ENCODE measurements at places on chromosomes 4 and X.

DNA sequence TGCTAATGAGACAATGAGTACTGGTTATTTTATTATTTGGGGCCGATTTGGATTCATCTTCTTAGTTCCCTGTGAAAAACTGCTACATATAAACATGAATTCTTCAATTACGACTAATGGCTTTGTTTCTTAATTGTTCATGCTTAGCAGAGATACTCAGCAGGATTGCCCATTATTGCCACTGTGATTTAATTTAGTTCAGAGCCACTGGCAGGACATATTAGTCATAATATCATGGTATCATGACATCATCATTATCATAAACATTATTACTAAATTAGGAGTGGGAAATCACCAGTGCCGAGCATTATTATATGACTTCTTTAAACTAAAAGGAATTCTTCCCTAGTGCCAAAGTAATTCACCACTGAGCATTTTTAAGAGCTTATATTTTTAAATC is 201.4 kb downstream of the SPOCK3 start:
- no peak for DNase-seq

DNA sequence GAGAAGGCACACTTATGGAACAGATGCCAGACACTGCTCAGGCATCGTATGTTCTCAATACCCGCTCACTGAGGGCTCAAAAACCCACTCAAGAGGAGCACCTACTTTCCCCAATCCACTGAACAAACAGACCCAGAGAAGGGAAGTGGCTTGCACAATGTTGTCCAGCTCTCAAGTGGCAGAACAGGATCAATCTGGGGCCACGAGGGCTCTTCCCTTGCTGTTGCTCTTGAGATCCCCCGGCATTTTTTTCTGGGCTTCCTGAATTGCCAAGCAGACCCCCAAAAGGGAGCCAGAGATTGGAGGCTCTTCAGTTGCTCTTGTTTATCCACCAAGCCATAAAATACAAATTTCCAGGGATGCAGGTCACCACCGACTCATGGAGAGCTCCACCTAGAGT is 35.7 kb downstream of the IDS start:
- no peak for DNase-seq

DNA sequence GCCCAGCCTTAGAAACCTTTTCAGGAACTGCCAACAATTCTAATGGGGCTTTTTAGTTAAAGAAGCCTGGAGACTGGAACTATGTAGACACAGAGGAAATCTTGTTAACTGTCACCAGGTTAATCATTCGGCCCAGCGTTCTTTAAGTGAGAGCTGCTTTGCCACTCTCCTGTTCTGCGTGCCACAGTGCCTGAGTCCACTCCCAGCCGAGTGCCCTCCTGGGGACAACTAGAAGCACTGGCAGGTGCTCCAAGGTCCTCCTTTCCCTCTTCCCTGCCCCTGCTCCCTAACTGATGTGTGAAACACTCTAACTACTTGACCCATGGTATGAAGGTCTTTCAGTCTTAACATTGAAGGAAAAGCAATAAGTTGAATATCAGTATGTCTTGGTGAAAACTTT is 151.2 kb upstream of the TLL1 start:
- no peak for DNase-seq

DNA sequence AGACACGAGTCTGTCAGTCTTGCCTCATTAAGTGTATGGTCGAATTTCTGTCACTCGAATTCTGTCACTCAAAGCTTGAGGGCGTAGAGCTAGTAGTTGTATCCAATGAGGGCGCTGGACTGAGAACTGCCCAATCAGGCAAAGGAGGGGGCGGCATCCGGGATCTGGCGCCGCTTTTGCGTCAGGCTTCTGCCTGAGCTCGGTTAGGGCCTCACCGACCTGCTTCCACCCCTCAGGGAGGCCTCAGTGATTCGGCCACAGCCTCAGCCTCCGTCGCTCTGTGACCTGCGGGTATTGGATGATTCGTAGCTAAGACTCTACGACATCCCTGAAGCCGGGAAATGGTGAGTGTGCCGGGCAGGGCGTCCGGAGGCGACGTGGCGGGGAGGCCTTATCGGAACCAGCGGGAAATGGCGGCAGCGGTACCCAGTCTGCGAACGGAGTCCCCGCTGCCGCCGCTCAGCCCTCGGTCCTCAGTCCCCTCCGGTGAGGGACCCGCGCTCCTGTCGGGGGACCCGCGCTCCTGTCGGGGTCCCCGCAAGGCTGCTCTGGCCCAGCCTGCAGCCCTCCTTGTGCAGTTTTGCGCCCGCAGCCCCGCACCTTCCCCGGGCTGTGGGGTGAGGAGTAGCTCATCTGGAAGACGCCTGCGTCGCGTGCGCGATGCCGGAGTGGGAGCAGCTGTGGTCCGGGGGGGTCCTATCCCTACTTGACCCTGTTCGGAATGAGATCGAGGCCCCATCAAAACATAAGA is 88.3 kb downstream of the ZNF718 start:
- peak; percentile 91 for DNase-seq

- no peak for DNase-seq
Measured at GRCh38 chr4:113955948-113956347, 23.5 kb downstream of the ARSJ start.

DNA sequence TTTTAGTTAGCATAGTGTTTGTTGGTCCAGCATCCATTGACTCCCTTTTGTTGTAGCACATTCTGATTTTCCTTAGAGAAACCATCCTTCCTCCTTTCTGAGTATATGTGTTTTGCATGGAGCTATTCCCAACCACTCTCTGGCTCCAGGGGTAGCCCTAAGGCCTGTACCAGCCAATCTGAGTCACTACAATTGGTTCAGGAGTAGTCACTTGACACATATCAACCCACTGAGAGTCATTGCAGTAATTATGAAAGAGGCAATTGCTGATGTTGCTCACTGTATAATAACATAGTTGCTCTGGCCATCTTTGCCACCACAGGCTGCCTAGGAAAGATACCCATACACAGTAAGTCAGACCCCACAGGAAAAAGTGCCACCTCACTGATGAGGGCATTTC is 71.2 kb upstream of the GRID2 start:
- DNase-seq: no peak

DNA sequence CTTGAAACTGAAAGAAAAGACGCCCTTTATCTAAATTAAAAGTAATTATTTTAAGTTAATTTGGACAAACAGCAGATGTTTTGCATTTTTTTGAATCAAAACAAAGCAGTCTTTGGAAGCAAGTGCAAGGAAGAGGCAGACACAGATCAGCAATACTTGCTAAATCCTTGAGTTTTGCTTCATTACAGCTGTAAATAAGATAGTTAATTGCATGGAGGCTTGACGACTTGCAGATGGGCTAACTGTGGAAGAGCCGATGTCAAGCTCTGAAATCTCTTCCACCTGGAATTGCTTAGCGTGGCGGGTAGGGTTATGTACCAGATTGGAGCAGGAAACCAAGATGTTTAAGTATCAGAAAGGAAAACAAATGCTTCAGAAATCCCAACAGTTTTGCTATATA is 148.8 kb downstream of the POLA1 start:
- DNase-seq: no peak

GRCh38 chrX:103498786-103499185 is 20.5 kb downstream of the RAB40A start:
- no peak for DNase-seq

- DNase-seq: no peak
Measured at GRCh38 chr4:32435308-32435707, 1715.1 kb downstream of the PCDH7 start.

DNA sequence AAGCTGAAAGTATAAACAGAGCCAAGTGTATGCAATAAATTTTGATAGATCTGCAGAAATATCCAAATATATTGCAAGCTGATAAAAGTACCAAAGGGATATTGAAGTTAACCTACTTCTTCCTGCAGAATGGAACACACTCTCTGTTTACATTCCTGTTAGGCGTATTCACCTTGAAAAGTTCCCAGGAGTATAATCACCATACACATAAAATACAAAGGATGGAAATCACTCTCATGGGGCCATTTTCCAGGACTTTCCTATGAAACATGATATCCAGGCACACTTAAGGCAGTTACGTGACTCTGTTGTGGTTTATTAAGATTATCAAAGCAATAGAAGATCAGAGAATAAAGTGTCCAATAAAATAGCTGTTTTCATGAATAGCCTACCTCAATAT is 1142.3 kb downstream of the NLGN4X start:
- DNase-seq: no peak

GRCh38 chr4:7166981-7167700 is 25.2 kb upstream of the SORCS2 start:
- DNase-seq: no peak

GRCh38 chrX:32448320-32448719 is 763.0 kb downstream of the DMD start:
- DNase-seq: no peak

DNA sequence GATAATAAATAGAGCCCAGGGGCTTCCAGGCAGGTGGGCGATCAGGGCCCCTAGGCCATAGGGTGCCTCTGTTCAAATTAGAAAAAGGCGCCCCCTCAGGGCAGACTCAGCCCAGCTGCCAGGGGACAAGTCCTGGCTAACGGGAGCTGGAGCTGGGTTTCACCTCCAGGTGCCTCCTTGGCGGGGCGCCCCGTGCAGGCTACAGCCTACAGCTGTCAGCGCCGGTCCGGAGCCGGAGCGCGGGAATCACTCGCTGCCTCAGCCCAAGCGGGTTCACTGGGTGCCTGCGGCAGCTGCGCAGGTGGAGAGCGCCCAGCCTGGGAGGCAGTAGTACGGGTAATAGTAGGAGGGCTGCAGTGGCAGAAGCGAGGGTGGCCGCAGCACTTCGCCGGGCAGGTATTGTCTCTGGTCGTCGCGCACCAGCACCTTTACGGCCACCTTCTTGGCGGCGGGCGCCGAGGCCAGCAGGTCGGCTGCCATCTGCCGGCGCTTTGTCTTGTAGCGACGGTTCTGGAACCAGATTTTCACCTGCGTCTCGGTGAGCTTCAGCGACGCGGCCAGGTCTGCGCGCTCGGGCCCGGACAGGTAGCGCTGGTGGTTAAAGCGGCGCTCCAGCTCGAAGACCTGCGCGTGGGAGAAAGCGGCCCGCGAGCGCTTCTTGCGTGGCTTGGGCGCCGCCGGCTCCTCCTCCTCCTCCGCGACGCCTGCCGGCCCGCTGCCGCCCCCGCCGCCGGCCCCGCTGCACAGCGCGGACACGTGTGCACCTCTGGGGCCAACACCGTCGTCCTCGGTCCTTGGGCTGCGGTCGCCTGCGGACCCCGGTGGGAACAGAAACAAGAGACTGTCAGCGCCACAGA is 2.4 kb downstream of the NKX3-2 start:
- DNase-seq: peak; percentile 7

DNA sequence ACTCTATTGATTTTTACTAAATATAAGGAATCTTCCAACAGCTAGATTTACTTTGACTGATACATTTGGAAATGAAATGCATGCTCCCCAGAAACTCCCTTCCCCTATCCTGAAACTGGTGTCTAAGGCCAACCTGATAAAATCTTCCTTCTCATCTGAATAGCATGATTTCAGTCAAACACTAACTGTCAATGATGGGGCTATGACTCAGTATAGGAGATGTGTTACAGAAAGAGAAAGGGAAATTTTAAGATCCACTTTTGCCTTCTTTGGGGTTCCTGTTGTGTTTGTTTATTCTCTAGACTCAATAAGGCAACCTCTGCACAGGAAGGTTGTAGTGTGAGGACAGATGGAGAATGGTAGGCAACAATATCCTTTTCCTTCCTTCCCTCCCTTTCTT is 160.7 kb downstream of the MOSPD2 start:
- no peak for DNase-seq

DNA sequence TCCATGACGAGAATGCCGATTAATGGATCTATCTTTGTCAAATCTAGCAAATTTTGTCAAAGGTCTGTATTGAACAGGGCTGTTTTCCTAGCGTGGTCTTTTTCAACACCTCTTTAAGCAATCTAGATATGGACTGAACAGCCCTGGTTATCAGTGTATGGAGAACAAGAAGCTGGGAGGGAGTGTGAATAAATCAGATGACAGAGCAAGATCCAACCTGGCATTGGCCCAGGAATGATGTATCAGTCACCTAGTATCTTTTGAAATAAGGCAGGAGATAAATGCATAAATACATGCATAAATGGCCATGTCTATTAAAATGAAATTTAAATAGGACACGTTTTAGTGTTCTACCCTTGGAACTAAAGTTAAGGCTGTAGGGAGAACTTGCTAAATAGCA is 15.7 kb upstream of the AP1S2 start:
- DNase-seq: no peak

DNA sequence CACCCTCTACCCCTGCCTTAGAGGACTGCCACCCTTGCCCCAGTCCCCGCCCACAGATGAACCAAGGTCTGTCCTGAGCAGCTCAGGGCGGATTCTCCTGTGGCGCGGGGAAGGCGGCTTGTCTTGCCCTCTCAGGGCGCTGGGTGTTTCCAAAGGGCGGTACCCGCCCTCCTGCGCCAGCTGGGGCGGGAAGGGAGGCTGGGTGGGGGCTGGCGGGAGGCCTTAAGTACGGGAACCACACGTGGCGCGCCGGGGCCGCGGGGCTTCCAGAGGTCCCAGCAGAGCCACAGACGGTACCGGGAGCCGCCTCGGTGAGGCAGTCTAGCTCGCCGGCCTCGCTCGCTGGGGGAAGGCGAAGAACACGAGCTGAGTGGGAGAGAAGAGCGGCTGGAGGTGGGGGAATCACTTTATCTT is 361.1 kb downstream of the MID1IP1 start:
- DNase-seq: no peak

- no peak for DNase-seq
Measured at GRCh38 chr4:69649629-69650028, 3.4 kb downstream of the UGT2A1 start.

DNA sequence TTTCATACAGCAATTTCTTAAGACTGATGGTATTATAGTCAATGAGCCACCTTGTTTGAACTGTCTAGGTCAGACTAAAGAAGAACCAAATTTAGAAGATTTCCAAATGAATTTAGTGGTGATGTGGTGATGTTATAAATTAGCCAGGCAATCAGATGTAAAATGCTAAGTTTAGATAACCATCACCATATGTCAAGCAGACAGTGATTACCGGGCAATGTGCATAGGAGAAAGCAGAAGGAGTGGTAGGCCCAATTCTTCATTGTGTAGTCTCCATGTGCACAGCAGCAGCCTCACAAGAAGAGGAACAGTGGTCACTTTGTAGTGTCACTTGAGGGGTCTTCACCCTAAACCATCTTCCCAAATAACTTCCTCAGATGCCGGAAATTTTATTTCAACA is 198.8 kb downstream of the ANTXR2 start:
- no peak for DNase-seq

DNA sequence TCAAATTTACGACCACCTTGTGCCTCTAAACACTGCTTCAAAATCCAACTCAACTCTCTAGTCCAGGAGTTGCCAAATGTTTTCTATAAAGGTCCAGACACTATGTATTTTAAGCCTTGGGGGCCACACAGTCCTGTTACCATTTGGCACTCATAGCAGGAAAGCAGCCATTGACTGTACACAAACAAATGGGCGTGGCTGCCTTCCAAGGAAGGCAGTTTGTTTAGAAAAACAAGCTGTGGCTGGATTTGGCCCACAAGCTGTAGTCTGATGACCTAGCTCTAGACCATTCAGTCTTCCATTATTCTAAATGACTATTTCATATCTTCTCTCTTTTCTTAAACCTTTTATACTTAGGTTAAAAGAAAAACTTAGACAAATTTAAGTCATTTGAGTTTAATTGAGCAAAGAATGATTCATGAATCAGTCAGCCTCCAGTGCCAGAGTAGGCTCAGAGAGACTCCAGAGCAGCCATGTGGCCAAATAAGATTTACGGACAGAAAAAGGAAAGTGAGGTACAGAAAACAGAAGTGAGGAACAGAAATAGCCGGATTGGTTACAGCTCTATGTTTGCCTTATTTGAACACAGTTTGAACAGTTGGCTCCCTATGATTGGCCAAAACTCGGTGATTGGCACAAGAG is 825.8 kb upstream of the LCORL start:
- no peak for DNase-seq
